ENCODE measurements at places on chromosomes 11 and 22.
A peak's percentile ranks its signal among the peaks of the same experiment; 100 is the strongest.

- no peak for DNase-seq
Measured at GRCh38 chr22:49149721-49150608, 677.7 kb downstream of the BRD1 start.

DNA sequence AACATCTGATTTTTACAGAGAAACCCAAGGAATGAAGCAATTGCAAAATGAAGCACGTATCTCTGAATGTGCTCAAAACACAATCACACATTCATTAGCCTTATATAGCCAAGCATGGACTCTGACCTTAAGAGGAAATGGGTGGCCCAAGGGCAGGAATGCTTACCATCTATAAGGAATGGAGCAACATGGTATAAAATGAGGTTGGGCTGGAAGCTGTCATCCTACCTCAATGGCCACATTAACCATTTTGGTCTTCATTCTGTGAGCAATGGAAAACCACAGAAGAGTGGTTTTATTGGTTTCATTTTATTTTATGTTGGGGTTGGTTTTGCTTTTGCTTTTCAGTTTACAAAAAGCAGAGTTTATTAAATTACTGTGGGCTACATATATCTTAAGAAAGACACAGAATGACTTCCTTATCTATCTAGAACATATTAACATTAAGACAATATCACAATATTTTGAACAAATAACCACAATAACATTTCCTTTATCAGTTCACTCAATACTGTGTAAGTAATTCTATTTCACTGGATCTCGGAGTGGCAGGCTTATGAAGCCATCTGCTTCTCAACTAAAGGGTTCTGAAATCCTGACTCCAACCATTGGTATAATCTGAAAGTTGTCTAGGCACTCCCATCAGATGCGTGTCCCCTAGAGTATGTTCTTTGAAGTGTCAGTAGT lies 10.8 kb upstream of the MS4A13 start:
- no peak for DNase-seq

GRCh38 chr11:2166091-2166851 lies 5.3 kb upstream of the INS start:
- peak; percentile 79 for DNase-seq

GRCh38 chr11:1209371-1210057 lies 13.4 kb upstream of the MUC5B start:
- no peak for DNase-seq

GRCh38 chr11:14609902-14610301 lies 33.7 kb upstream of the PDE3B start:
- no peak for DNase-seq

DNA sequence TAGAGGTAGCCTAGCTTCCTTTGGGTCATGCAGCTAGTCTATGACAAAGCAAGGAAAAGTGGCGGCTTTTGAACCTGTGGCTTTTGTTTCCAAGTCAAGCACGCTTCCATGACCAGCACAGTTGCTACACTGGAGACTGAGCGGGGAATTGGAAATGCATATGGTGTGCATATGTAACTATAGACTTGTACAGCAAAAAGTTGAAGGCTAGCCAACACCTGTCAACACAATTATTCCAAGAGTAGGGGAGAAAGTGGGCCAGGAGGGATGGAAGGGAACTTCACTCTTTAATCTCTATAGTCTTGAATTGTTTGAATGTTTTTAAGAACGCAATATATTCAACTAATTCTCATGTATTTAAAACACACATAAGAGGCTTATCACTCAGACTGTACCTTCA lies 218.5 kb upstream of the CADM1 start:
- DNase-seq, result no peak

GRCh38 chr22:39522567-39523300 lies 2.4 kb downstream of the ATF4 start:
- no peak for DNase-seq

DNA sequence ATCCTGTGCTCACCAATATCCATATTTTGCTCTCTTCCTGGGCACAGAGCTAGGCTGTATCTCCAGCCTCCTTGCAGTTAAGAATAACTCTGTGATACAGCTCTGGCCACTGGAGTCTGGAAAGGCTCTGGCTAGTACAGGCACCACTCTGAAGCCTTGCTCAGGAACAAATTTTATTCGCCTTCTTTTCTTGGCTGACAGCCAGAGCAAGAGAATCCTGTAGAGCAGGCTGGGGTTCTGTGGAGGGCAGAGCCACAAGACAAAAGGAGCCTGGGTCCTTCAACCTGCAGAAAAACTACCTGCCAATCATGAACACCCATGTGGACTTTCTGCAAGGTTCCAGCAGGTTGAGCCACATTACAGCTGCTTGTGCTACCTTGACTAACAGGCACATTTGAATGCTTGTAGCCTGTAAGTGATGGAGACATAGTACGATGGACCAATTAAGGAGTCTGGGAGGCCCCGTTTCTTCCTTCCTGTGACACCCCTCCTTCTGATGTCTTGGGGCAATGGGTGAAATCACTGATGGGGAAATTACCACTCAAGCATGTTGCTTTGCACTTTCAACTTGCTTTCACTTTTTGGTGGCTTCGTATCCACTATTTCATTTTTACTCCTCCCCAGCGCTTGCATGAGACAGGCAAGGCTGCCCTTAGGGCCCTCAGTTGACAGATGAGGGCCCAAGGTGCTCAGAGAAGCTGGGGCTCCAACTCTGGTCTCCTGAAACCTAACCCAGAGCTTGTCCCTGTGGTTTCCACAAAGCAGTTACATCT lies 267.2 kb upstream of the SYN3 start:
- DNase-seq, result no peak

DNA sequence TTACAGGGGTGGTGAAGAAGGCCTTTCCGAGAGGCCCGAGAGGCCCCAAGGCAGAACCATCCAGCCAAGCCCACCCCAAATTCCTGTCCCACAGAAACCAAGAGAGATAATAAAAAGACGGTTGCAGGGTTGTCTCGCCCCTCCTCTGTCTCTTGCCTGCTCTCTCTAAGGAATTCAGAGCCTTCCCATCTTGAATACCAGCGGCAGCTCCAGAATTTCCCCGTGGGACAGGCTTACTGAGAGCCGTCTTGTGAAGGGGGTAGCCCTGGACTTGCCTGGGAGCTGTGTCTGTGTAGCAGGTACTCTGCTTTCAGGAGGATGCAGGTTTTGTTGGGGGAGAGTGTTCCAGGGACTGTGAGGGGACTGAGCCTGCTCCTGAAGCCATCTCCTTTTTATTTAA lies 9.6 kb upstream of the EIF3D start:
- peak; percentile 40 for DNase-seq

DNA sequence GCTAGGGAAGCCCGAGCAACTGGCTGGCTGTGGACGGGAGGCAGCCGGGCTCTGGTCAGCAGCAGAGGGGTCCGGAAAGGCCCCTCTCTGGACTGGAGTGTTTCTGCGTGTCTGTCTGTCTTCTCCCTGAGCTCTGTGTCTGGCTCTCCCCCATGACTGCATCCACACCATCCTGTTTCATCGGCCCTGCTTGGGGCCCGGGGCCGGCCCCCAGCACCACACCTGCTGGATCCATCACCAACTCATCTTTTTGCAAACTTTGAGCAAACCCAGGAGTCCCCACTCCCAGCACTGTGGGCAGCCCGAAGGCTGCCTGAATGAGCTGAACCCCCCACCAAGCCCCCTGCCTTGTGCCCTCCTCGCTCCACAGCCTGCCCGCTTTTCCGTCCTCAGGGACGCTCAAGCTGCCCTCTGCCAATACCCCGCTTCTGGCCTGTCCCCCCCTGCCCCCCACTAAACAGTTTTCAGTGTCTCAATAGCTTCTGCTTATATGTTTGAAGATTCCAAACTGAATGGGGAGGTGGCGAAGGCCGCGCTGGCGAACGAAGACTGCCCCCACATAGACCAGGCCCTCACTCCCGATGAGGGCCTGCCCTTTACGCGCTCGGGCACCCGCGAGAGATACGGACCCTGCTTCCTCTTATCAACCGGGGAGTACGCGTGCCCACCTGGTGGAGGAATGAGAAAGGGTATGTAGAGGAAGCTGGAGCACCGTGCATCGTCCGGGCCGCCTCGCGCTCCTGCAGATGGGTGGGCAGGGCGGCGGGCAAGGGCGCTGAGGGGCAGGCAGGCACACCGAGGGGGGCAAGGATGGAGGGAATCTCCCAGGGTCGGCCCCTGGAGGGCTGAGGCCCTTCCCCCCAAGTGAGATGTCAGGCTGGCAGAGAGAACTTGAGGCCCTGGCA lies 44.6 kb downstream of the KCNC1 start:
- no peak for DNase-seq

DNA sequence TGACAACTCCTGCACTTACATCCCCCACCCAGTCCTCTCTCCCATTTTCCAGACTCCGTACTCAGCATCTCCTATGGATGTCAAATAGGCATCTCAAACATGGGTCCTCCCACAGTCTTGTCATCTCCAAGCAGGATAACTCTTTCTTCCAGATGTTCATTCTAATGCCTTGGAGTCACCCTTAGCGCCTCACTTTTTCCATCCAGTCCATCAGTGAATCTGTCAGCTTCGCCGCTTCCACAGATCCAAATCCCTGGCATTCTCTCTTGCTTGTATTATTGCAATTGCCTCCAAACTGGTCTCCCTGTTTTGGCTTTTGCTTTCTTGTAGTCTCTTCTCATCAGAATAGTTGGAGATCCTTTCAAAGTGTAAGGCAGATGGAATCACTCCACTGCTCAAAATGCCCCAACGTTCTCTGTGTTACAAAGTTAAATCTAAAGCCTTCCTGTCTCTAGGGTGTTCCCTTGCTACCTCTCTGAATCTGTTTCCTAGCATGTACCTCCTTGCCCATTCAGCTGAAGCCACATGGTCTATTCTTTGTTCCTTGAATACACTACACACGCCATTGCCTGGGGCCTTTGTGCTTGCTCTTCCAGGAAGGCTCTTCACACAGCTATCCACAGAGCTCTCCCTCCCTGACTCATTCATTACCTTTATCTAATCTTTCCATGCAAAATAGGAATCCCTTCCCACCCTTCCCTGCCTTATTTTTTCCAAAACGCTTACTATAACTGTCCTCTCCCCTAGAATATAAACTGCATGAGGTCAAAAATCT lies 64.8 kb downstream of the UBASH3B start:
- no peak for DNase-seq

DNA sequence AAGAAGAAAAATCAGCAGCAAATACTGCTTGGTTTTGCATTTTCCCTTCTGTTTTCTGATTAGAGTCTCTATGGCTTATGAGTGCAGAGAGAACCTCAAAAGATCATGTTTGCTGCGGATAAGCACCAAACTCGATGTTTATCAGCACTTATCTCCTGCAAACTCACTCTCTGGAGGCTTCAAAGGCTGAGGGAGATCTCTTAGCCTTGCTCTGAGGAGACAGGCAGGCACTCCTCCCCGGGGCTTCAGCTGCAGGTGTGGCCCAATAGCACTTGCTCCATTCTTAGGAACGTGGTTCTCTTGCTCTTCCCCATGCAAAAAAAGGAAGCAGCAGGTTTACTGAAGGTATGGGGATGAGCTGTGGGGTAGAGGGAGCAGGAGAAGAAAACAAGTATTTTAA lies 45.1 kb downstream of the FLI1 start:
- no peak for DNase-seq

DNA sequence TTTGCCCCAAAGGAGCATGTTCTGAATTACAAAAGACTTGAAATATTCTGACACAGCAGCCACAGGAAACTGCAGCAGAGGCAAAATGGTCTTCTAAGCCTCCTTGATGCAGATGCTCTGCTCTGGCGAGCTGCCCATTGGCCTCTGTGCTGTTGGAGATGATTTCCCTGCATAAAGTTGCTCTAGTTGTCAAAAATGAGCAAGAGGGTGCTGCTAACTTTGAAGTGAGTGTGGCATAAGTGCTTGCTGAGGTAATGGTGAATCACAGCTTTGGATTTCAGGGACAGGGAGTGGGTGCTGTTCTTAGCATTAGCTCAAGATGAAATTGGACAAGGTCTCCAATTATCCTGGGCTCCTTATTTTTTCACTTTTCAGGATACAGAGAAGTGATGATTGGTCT lies 435.4 kb downstream of the TMEM135 start:
- no peak for DNase-seq

GRCh38 chr11:97610854-97611253 lies 1221.0 kb downstream of the JRKL start:
- peak; percentile 46 for DNase-seq

GRCh38 chr11:6646071-6646470 lies 9.5 kb downstream of the DCHS1 start:
- DNase-seq, result no peak

GRCh38 chr11:70541176-70541575 lies 142.8 kb downstream of the CTTN start:
- no peak for DNase-seq

DNA sequence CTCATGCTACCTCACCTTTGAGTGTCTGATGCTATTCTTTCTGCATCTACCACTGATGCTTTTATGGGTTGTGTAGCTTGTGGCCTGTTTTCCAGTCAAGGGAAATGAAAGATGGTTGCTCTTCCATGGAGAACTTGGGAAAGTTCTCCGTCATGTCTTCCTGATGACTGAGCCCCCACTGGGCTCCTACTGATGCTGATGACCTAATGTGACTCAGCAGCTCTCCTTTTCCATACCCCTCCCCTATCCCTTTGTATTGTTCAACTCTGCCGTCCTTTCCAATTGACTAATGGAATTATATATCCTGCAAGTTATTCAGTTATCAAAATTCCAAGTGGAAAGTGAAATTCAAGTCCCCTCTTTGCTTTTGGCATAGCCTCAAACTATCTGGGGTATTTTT lies 44.7 kb downstream of the REXO2 start:
- DNase-seq, result no peak

GRCh38 chr11:36270701-36271100 lies 18.5 kb downstream of the COMMD9 start:
- DNase-seq, result no peak

- DNase-seq, result peak; percentile 95
Measured at GRCh38 chr11:12724301-12725054, 50.3 kb downstream of the TEAD1 start.

GRCh38 chr11:116929414-116930090 lies 92.1 kb upstream of the APOA1 start:
- DNase-seq, result no peak

DNA sequence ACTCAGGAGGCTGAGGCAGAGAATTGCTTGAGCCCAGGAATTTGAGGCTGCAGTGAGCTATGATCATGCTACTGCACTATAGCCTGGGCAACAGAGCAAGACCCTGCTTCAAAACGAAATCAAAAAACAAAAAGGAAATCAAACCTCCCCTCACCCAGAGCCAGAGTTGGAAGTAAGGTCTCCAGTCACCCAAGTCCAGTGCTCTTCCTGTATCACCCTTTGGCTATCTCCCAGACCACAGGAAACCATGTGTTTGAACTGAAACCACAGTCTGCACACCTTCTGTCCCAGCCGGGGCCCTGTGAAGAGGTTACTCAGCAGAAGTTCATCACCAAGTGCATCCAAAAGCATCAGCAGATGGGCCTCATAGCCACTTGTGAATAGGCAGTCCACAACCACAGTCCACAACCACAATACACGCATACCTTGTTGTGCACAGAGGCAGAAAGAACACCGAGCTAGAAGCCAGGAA lies 4.6 kb downstream of the MYH9 start:
- no peak for DNase-seq

DNA sequence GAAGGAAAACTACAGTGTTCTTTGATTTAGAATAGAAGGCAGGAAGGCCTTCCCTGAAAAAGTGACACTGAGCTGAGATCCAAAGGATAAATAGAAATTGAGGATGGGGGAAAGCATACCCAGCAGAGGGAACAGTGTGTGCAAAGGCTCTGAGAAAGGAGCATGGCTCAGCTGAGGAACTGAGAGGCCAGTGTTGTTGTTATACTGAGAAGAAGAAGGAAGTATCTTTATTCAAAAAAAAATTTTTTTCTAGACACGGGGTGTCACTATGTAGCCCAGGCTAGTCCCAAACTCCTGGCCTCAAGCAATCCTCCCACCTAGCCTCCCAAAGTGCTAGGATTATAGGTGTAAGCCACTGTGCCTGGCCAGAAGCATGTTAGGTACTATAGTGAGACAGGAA lies 3.5 kb upstream of the PIK3C2A start:
- DNase-seq, result no peak

Measured in GM23338 (cell line).